OCI-LY7 (cell line): ENCODE measurements at places on chromosomes 6 and 20.

DNA sequence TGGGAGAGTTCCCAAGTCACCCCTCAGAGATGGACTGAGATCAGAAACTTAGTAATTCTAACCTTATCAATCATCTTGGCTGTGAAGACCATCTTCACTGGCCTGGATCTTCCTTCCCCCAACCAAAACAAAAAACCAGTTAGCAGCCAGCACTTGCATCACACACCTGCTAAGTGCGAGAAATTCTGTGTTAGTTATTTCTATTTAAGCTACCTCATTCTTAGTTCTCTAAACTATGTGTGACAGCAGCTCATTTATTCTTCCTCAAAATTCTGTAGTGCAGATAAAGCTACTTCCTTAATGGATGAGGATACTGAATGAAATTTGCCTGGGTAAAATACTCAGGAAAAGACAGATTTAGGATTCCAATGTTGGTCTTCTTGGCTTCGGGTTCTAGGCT lies 18.2 kb upstream of the TAGAP start:
- peak; percentile 37 for DNase-seq

GRCh38 chr20:39094391-39094790 lies 132.2 kb downstream of the DHX35 start:
- DNase-seq = no peak

DNA sequence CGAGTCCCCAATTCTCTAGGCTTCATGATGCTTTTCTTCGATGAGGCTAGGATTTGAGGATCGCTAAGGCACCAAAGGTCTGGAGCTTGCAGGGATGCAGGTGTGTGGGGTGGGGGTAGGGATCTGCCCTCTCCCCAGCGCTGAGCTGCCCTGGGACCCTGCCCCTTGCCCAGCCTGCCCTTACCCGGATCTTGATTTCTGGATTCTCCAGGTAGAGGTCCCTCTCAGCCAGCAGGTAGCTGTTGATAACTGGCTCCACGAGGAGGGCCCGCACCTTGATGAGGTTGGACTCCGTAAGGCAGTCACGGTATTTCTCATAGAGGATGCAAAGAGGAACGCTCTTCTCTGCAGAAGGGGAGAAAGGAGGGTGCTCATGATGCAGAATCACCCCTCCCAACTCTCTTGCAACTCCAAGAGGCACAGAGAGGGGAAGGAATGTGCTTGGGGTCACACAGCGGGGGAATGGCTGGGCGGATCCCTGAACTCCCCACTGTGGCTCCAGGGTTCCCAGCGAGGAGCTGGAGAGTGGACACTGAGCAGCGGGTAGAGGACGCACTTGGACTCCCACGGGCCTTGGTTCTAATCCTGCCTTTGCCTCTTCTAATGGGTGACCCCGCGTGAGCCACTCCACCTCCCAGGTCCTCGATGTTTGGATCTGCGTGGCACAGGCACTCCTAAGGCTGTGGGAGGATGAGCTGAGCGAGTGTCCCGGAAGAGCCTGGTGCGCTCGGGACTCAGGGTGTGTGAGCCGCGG lies 32.7 kb downstream of the TGM2 start:
- DNase-seq = no peak

GRCh38 chr6:43736844-43737243 lies 33.2 kb upstream of the VEGFA start:
- DNase-seq = no peak

DNA sequence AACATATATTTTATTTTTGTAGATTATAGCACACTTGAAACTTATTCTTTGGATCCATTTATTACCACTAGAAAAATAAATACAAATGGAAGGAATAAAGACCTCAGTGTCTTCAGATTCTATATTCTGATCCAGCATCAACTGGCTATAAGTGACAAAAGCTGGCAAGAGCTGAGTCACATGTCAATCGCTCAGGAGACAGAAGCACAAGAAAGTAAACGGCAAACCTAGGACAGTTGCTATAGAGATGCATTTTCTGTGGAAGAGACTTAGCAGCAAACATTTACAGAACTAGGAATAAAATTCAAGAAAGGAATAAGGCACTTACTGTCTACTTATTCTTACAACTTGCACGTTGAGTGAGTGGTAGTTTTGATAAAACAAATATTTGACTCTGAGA lies 230.4 kb downstream of the CLVS2 start:
- DNase-seq = no peak

DNA sequence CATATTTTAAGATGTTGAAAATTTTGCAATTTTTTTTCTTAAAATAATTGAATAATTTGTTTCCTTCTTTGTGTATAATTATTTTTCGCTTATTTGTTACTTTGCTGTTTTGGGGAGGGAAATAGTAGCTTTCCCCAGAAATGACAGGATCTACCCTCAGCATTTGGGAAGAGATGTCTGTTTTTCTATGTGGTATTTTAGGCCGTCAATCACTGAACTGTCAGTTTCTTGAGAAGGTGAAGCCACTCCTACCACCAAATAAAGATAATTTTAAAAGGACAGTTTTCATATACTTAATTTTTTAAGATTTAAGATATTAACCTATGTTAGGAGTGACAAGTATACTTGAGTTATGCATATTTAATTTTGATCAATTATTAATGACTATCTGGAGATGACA lies 31.5 kb downstream of the TSBP1 start:
- no peak for DNase-seq

- DNase-seq = no peak
Measured at GRCh38 chr20:35831029-35831428, 59.2 kb downstream of the PHF20 start.

GRCh38 chr20:15419856-15420255 lies 1082.4 kb upstream of the FLRT3 start:
- no peak for DNase-seq

DNA sequence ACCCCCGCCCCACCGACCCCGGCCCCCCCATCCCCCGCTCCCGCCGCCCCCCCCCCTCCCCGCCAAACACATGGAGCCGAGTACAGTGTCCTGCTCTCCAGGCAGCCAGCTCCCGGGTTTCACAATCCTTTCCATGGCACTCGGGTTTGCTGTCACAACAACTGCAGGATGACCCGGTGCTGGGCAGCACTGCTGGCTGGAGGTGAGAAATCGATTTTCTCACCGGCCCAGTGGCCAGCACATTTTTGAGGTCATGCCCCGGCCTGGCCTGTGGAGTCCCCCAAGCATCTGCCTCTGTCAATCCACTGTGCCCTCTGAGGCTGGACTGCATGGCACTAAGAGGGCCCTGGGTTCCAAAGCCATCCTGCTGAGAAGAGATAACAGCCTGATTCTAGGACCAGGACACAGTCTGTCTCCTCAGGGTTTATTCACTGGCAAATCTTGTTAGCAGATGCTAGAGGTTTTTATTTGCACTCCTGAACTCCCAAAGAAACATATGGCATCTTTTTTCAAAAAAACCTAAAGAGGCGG lies 129.5 kb downstream of the NFATC2 start:
- DNase-seq = no peak

GRCh38 chr6:123089226-123089625 lies 93.2 kb downstream of the CLVS2 start:
- no peak for DNase-seq
